ENCODE measurements at places on chromosomes 4 and X.

DNA sequence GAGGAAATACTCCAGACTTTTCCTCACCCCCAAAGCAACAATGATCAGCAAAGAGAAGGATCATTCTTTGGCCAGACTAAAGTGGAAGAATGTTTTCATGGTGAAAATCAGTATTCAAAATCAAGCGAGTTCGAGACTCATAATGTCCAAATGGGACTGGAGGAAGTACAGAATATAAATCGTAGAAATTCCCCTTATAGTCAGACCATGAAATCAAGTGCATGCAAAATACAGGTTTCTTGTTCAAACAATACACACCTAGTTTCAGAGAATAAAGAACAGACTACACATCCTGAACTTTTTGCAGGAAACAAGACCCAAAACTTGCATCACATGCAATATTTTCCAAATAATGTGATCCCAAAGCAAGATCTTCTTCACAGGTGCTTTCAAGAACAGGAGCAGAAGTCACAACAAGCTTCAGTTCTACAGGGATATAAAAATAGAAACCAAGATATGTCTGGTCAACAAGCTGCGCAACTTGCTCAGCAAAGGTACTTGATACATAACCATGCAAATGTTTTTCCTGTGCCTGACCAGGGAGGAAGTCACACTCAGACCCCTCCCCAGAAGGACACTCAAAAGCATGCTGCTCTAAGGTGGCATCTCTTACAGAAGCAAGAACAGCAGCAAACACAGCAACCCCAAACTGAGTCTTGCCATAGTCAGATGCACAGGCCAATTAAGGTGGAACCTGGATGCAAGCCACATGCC is 89.7 kb downstream of the TET2 start:
- H3K27me3 ChIP-seq: no peaks in the 10 kb centered on the region
- H3K27ac ChIP-seq: no peak overlapping the region
- no peak overlapping the region for H3K4me3 ChIP-seq
- no peaks in the 10 kb centered on the region for H3K36me3 ChIP-seq
- no peak for DNase-seq
- no peaks in the 10 kb centered on the region for H3K4me1 ChIP-seq

DNA sequence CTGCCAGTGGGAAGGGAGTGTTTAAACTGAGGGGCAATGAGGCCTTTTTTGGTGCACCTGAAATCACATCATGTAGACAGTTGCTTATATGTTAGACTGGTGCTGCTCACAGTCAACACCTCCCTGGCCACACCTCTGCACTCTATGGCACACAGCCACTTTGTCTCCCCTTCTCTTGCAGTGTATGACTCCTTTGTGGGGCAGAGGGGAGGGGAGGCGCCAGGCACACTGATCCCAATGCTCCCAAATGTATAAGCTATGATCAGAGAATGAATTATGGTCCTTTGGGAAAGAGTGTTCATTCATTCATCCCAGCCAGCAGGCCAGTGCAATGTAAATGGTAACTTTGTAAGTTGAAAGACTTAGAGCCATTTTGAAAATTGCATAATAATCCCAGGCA is 4.6 kb upstream of the GPC3 start:
- H3K27ac ChIP-seq: no peak overlapping the region
- peaks cover 10% of the 10 kb centered on the region for H3K4me1 ChIP-seq
- no peak overlapping the region for H3K4me3 ChIP-seq
- H3K36me3 ChIP-seq: no peaks in the 10 kb centered on the region

DNA sequence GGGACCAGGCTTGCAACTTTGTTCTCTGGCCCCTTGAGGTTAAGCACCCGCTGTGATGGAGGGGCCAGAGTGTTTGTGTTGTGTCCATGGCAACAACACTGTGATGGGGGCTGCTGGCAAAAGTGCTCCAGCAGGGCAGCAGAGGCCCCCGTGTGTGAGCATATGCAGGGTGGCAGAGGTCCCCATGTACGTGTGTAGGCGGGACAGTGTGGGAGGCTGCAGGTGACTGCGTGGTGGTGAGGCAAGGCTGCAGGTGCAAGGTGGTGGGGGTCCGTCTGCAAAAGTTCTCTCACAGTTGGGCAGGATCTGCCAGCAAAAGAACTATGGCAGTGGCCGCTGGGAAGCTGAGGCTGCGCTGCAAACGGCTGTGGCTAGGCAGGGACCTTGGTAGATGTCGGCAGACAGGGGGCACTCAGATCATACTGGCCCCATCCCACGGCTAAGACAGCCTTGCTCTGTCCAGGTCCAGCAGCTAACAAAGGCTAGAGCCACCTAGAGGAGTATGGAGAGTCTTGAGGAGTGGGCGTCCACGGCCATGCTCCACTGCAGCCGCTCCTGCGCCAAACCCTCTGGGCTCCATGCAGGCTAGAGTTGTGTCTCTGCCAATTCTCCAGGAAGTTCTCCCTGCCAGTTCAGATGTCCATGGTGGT is 46.8 kb upstream of the PASD1 start:
- DNase-seq: no peak
- H3K27ac ChIP-seq: no peak overlapping the region
- no peaks in the 10 kb centered on the region for H3K36me3 ChIP-seq
- H3K4me3 ChIP-seq: no peak overlapping the region
- no peaks in the 10 kb centered on the region for H3K27me3 ChIP-seq
- no peaks in the 10 kb centered on the region for H3K4me1 ChIP-seq

DNA sequence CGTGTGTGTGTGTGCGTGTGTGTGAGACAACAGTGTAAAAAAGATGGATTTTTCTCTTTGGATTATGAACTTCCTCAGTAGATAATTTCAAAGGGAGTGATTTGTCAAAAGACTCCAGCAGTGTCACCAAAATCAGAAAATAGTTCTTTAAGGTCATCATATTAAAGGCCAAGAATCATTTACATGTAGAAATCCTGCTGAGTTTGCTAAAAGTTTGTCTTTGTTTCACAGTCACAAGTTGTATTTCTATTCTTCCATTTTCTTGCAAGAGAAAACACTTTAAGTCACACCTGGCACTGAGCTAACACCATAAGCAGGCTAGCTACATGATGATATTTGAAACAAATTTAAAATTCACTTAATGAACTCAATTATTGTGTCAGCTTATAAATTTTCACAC is 222.7 kb downstream of the PACRGL start:
- no peak for DNase-seq
- H3K4me1 ChIP-seq: peaks cover 8% of the 10 kb centered on the region
- H3K27me3 ChIP-seq: no peaks in the 10 kb centered on the region
- no peak overlapping the region for H3K27ac ChIP-seq
- no peak overlapping the region for H3K4me3 ChIP-seq
- H3K36me3 ChIP-seq: no peaks in the 10 kb centered on the region

- H3K27me3 ChIP-seq: peaks cover 11% of the 10 kb centered on the region
- peaks cover 4% of the 10 kb centered on the region for H3K4me1 ChIP-seq
- no peak overlapping the region for H3K27ac ChIP-seq
- DNase-seq: peak; percentile 25
- H3K36me3 ChIP-seq: no peaks in the 10 kb centered on the region
These were observed 2183.9 kb upstream of the TENM3 start for GRCh38 chr4:180059216-180059881.

GRCh38 chr4:48153791-48154550 is 19.9 kb upstream of the TXK start:
- H3K27me3 ChIP-seq: no peaks in the 10 kb centered on the region
- no peak overlapping the region for H3K4me3 ChIP-seq
- no peak for DNase-seq
- H3K4me1 ChIP-seq: no peaks in the 10 kb centered on the region

DNA sequence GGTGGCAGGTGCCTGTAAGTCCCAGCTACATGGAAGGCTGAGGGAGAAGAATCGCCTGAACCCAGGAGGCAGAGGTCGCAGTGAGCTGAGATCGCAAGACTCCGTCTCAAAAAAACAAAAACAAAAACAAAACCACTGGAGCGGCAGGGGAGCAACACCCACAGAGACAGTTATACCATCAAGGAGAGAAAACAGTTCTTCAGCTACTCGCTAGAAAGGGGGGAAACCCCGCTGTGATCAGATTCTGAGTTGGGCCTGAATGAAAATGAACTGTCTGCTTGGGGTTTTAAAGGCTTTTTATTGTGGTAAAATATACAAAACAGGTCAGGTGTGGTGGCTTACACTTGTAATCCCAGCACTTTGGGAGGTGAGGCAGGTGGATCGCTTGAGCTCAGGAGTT is 16.8 kb upstream of the IRAK1 start:
- H3K4me3 ChIP-seq: no peak overlapping the region
- no peaks in the 10 kb centered on the region for H3K27me3 ChIP-seq
- H3K4me1 ChIP-seq: peaks cover 3% of the 10 kb centered on the region
- peaks cover 9% of the 10 kb centered on the region for H3K36me3 ChIP-seq

- H3K36me3 ChIP-seq: no peaks in the 10 kb centered on the region
- DNase-seq: no peak
- H3K27me3 ChIP-seq: no peaks in the 10 kb centered on the region
- H3K4me3 ChIP-seq: no peak overlapping the region
- no peaks in the 10 kb centered on the region for H3K4me1 ChIP-seq
These were observed 76.0 kb downstream of the HHIP start for GRCh38 chr4:144721994-144722393.

DNA sequence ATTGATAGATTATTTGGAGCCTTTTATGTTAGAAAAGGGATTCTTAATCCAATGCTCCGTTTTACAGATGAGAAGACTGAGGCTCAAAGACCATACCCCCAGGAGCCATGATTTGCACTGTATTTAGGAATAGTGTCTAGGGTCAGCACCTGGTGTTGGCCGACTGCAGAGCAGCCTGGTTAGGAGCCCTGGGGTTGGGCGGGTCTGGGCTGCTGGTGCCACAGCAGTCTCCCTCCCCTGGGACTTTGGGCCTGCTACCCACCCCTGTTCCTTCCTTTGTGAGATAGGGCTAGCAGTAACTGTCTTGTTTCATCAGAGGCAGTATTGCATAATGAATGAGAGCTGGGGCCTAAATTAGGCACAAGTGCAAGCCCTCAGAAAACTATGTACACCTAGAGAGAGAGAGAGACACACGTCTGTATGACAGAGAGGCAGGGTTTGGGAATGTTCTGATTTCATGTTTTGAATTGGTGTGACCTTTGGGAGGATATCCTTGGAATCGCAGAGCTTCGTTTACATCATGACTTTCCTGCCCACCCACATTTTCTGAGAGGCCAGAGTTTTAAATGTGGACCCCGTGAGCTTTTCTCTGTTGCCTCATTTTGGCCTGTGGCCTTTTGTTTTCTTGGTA is 111.7 kb downstream of the PTTG2 start:
- H3K27ac ChIP-seq: no peak overlapping the region
- no peaks in the 10 kb centered on the region for H3K27me3 ChIP-seq
- DNase-seq: peak; percentile 54
- H3K36me3 ChIP-seq: peaks cover 19% of the 10 kb centered on the region
- H3K4me1 ChIP-seq: peaks cover 21% of the 10 kb centered on the region
